ENCODE measurements at places on chromosomes 4 and X.

DNA sequence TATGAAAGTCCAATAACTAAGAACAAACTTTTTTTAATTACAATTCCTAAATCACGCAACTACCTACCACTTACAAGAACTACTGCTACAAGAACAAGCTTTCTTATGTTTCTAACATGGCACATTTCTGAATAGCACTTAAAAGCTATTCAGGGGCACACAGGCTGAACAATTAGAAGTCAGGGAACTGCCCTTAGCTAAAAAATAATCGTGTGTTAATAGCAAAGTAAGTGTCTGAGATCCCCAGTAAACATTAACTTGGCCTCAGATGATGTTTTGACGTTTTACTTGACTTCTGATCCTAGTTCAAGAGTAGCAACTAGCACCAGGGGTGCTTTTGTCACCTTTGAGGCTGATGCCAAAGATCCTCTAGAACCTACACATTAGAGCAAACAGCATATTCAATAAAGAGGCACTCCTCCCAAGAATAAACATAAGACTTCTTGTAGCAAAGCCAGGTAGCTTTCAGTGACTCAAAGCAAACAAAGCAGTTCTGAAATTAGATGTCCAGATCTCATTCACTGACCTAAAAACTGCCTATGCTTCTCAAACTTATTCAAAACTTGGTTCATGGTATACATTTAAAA lies 16.2 kb downstream of the SPOCK3 start:
- no peak for DNase-seq

GRCh38 chr4:54067166-54067565 lies 2.8 kb upstream of the CHIC2 start:
- DNase-seq: peak; percentile 41

- DNase-seq: no peak
These were observed 92.0 kb downstream of the NFKB1 start for GRCh38 chr4:102593147-102593546.

- DNase-seq: no peak
These were observed 862 bp upstream of the INPP4B start for GRCh38 chr4:142846729-142847596.

- peak; percentile 90 for DNase-seq
These were observed 37.9 kb downstream of the FAT1 start for GRCh38 chr4:186685767-186686183.

DNA sequence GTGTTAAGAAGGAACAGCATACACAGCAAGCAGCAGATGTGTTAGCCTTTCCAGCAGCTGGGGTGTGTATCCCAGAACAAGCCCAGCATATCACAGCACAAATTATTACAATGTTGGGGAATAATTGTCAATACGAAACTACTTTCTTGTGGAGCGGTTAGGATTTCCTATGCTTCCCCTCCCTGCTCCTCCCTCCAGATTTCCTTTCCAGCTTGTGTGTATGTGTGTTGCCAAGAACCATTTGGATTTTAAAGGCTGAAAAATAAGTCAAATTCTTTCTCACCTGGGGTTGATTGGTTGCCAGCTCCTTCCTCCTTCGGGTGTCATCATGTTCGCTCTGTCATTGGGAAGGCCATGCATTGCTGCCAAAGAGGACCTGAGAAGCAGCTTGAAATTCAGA lies 178.2 kb upstream of the FRMPD4 start:
- DNase-seq: no peak

GRCh38 chr4:65170768-65171514 lies 499.3 kb downstream of the EPHA5 start:
- DNase-seq: peak; percentile 1

DNA sequence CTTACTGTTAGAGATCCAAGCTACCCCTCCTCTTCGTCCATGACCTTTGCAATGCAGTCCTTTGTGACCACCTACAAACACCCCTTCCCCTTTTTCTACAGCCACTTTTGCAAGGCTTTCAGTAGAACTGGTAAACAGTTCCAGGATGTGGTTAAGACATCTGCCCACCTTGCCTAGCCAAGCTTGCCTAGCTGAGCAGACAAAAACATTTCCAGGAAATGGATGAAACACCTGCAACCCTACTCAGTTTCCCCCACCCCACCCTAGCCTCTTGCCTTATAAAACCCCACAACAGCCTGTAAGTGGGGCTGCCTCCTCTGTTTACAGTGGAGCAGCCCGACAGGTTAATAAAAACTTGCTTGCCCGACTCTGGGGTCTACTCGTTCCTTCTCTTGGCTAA lies 133.8 kb downstream of the ZC4H2 start:
- DNase-seq: no peak

- DNase-seq: no peak
These were observed 315.5 kb upstream of the GK2 start for GRCh38 chr4:79723507-79723906.

DNA sequence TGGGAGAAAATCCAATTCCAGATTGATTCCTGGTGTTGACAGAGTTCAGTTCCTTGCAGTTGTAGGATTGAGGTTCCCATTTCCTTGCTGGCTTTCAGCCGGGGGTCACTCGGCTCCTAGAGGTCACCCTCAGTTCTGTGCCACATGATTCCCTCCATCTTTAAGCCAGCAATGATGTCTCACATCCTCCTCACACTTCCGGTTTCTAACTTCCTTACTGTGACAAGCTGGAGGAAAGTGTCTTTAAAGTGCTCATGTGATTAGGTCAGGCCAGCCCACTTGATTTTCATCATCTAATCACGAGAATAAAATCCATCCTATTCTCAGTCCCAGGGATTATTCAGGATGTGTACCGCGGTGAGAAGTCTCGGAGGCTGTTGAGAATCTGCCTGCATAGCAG lies 19.4 kb upstream of the SMIM31 start:
- no peak for DNase-seq

GRCh38 chr4:109278594-109279031 lies 23.8 kb downstream of the COL25A1 start:
- DNase-seq: no peak

DNA sequence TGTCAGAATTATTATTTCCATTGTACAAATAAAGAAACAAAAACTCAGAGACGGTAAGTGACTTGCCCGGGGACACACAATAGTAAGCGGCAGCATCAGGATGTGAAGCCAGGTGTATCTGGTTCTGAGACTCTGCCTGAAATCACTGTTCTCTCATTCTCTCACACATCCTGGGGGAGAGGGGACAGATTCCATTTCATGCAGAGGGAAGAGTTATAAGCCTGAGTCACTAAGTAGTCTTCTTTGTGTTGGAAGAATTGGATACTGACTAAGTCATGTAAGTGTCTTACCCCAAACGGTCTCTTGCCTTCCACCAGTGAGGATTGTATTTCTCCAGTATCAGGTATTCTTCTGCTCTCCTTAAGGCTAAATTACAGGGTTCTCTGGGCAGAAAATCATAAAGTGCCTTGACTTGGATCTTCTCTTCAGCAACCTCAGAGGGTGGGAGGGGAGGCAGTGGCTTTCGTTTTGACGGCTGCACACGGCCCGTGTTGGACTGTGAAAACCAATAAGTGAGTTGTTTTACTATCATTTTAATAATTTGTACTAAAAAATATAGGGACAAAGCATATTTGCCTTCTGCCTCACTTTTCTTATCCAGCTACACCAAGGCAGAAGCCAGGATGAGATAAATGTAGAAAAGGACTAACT lies 21.9 kb downstream of the TXK start:
- no peak for DNase-seq

GRCh38 chr4:41406113-41406516 lies 131.8 kb upstream of the LIMCH1 start:
- no peak for DNase-seq

GRCh38 chr4:150479657-150480056 lies 102.3 kb upstream of the MAB21L2 start:
- no peak for DNase-seq

DNA sequence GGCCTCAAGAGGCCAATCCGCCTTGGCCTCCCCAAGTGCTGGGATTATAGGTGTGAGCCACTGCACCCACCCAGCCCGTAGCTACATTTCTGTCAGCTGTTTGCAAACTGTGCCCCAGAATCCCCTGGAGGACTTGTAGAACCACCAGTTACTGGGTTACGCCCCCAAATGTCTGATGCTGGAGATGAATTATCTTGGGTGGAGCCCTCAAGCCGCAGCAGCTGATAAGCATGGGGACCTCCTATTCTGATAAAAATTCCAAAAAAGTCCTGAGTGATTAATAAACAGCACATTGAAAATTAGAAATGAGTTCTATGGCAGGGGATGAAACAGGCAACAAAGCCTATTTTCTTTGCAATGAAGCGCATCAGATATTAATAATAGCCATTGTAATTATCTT lies 105.0 kb downstream of the PTTG2 start:
- DNase-seq: no peak

- DNase-seq: peak; percentile 55
These were observed 31.9 kb downstream of the CDKL2 start for GRCh38 chr4:75598390-75598789.

DNA sequence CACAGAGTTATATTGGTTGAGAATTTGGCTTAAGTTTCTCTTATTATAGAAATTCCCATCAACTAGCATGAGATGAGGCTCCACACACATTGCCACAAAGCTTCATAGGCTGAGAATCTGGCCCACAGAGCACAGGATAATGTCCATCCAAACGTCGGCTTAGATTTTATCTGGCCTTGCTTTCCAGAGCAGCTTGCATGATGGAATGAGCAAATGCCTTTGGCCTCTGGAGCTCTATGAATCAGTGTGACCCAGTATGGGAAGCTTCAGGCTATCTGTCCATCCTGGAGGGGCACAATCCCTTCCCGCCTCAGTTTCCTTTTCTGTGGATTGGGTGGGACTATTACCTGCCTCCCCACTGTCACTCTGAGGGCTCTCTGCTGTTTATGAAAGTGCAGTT lies 131.5 kb upstream of the NDP start:
- DNase-seq: no peak

DNA sequence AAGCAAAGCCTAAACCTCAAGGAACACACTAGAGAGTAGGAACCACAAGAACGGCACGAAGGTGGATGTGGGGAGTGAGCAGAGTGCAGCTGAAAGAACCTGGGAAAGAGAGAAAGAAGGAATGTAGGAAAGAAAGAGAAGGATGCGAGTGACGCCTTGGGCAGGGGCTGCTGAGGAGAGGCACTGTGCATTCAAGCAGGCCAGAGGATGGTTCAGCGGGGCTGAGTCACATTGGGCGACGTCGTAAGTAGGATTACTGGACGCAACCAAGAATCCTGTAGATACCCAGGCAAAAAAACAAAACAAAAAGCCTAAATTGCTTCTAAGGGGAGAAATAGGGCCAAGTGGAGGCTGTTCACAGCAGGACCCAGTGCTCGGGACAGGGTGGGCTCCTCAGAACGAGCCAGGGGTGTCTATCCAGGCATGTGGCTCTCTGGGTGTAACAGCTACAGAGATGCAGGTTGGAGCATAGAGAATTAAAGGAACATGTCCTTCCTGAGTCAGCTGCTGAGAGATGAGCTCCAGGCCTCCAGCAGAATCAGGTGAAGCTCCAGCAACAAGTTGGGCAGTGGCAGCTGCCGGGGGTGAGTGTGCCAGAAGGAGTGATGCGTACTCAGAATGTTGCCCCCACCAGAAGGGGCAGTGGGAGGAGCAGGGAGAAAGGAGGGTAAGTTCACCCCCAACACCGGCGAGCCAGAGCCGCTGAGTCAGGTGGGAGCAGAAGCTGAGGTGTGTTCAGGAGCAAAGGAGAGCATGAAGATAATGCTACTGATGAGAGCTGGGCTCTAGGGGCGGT lies 38.6 kb downstream of the NELFA start:
- DNase-seq: peak; percentile 59

DNA sequence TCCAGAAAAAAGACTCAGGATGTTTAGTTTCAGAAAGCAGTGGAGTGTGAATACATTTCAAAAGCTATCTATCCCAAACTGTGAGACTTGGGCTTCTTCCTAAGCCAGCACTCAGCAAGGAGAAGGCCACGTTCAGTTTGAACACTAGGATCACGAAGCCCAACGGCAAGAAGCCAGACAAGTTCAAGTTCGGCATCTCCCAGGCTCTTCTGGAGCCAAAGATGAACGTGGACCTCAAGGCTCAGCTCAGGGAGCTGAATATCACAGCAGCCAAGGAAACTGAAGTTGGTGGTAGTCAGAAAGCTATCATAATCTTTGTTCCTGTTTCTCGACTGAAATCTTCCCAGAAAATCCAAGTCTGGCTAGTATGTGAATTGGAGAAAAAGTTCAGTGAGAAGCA lies 7.6 kb downstream of the PLAC1 start:
- no peak for DNase-seq

GRCh38 chrX:3177851-3178250 lies 136.6 kb downstream of the ARSF start:
- no peak for DNase-seq

GRCh38 chrX:148867596-148867995 lies 367.2 kb downstream of the AFF2 start:
- DNase-seq: no peak

DNA sequence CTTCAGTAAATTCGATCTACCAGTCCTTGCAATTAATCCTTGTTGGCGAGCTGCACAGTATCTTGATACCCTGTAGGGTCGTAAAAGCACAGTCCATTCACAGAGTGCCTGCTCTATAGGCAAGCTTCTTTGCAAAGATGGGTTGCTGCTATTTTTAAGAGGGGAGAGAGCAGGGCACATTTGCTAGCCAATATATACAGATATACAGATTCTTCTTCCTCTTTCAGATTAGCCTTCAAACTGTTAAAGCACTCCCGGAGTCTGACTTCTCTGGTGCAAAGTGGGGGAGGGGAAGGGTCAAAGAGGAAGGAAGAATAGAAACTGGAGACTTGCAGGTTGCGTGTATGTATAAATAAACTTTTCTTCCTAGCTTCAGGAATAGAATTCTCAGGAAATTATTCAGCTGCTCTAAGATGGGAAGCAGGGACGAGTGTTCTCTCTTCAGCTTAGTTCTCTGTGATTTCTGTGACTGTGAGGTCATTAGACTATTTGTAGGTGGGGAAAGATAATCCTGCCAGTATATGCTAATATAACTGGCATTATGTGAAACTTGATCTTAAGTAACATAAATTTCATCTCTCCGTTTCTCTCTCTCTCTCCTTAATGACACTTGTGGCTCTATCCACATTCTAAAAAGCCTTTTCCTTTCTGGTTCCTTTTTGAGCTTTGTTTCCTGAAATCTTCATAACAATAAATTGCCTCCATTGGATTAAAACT lies at the start of gene CYSLTR1:
TSS of gene CYSLTR1 (minus strand) at position 242 of the 717 bp plus-strand sequence. CDS start 53,865 bp downstream, outside the sequence.
- no peak for DNase-seq

DNA sequence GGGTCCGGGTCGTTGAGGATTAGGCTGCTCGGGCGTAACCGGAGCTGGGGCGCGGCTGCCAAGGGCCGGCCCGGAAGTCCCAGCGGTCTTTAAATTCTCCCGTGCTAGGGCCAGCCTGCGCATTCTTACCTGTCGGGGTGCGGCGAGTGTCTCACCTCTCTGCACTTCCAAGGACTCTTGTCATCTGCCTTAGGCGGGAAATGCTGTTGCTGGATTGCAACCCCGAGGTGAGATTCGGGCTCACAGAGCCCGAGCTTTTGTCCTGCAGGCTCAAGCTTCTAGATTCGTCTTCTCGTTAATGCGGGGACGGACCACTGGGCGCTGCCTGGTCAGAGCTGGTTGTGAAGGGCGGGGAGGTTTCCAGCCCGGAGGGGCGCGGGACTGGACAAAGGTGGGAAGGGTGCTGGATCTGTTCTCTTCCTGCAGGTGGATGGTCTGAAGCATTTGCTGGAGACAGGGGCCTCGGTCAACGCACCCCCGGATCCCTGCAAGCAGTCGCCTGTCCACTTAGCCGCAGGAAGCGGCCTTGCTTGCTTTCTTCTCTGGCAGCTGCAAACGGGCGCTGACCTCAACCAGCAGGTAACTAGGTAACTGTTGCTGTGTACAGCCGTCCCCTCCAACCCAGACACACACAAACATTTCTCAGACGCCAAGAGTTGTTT lies at the start of gene ANKRD37:
TSS of gene ANKRD37 (plus strand) at position 118 of the 662 bp plus-strand sequence. CDS start at position 201, 83 bp downstream.
- DNase-seq: peak; percentile 50

GRCh38 chr4:88449290-88449689 lies 7.6 kb upstream of the HERC5 start:
- DNase-seq: no peak
